ENCODE measurements at places on chromosomes 16 and 17.

- no peak for DNase-seq
These were observed 526 bp upstream of the BORCS6 start for GRCh38 chr17:8190506-8190905.

DNA sequence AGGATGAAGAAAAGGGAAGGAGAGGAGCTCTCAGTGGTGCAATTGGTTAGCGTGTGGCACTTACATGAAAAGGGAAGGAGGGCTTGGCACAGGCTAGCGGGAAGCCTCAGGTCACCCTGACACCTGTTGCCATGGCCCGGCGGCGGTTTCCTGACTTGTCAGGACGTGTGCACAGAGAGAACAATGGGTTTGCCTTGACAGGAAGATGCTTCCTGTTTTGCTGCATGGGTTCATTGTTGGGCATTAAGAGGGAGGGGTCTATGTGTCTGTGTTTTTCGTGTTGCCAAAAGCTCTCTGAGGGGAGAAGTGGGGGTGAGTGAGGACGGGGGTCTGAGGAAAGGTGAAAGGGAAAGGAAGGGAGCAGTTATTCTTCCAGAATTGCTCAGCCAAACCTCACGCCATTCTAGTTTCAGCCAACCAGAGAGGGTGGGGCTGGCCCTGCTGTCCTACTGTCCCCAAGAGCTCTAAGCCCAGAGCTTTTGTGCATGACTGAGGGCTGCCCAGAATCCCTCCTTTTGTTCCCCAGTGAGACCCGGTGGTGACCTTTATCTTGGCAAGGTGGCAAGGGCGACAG lies 17.1 kb upstream of the CCR7 start:
- DNase-seq, result no peak

- DNase-seq, result no peak
These were observed 26.9 kb downstream of the AP1G1 start for GRCh38 chr16:71781741-71782140.

DNA sequence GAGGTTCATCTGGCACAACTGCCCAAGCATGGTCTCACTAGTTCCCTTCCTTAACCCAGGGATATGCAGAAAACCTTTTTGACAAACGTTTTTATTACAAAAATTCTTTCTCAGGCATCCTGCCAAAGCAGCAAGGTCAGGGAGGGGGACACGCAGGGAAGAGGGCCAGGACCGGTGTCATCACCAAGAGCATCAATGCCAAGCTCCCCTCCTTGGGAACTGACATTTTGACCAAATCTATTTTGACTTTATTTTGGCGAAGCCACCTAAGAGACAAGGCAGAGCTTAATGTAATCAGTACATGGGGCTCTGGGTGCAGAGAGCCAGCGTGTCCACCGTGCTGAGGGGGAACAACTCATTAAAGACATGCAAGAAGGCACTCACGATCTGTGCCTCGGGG lies 265.2 kb downstream of the CBLN1 start:
- no peak for DNase-seq

DNA sequence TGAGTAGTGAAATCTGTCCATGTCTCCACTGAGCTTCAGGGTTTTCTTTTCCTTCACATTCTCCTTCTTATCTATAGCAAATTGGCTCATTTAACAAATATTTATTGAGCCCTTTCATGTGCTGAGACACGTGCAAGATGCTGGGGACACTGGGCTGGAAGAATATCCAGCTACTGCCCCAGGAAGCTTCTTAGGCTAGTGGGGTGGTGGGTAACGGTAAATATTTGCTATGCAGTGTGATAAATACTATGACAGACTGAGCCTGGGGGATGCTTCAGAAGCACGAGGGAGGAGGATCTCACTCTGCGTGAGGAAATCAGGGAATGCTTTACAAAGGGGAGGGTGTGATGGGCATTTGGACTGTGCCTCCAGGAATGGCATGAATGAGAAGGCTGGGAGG lies 524.1 kb downstream of the GRIN2A start:
- no peak for DNase-seq

DNA sequence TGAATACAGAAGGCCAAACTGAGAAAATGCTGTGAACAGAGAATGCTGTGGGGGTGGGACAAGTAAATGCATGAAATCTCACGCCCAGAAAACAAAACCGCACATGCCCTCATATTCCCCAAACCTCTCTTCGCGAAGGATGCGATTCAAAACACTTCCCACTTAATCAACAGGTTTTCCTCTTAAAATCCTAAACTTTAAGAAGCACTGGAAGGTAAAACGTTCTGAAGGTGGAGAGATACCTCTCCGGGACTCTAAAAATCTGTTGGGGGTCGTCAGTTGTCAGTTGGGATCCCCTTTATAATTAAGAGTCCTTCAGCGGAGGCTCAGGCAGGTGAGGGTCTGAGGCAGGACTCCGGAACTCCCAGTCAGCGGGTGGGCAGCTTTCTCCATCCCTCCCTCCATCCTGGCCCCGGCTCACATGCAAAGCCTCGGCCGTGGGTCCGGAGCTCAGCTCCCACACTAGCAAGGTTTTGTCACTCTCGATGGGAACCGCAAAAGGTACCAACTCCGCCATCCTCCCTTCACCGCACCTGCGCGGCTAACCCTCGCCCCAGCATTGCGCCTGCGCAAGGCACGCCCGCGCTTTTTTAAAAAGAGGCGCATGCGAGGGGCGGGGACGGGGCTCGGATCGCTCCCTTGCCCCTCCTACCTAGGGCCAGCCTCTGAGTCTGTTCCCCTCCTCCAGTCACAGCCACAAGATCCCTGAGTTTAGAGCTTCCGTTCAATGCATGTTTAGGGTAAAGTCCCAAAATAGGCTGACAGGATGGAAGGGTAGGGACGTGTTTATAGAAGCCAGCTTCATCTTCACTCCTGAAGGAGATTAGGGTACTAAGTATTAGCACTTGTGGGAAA lies at the start of gene RDM1:
Gene RDM1 (minus strand): TSS at position 563 of the 855 bp plus-strand sequence. CDS start 46 bp downstream, at position 517.
- peak; percentile 85 for DNase-seq

- DNase-seq, result no peak
These were observed 107.9 kb downstream of the WSCD1 start for GRCh38 chr17:6177941-6178694.

DNA sequence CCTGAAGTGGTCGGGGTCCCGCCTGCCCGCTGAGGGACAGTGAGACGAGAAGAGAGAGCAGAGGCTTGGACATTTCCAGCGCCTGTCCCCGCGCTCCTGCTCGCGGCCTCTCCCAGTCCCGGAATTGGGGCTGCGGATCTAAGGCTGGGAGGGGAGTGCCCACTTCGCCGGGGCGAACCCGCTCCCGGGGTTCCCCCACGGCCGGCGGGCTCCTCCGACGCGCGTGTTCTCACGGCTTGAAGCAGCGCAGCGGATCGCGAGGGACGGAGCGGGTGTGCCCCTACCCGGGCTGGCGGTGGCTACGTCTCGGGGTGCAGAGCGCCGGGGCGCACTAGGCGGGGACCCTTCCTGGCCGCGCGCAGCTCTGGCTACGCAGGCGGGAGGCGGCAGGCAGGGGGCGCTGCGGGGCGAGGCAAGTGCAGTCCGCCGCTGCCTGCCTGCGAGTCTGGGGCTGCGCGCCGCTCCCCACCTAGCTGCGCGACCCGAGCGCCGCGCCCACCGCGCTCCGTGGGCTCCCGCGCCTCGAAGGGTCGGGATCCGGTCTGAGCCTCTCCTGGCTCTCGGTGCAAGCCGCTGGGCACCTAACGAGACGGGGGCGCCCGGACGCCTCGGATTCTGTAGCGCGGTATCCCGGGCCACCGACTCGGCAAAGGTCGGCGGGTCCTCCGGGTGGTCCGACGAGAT lies 1.2 kb downstream of the NGFR start:
- DNase-seq, result peak; percentile 89

DNA sequence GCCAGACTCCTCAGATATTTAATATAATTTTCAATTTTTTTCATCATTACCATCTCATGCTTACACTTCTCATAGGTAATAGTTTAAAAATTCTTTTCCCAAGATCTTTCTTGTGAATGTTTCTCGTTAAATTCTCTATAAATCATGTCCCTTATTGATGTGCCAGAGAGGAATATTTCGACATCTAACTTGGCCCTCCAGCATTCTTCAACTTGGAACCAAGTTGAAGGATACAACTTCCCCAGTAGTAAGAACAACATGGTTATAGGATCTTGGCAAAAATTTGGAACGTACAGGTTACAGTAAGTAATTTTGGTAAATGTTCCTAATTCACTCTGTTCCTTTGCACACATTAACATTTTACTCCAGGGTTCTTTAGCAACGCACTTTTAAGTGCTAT lies 731.8 kb downstream of the CDH11 start:
- no peak for DNase-seq

All from stimulated activated CD4-positive, alpha-beta T cell treated with anti-CD3 and anti-CD28 coated beads, Interleukin-2, amount 100 ng/mL, for 48 hours (primary cell).